ENCODE measurements at places on chromosomes 5 and 9. TPM values are rescaled to one million over a fixed set of nuclear protein-coding genes. Genes with fewer than 3 reads are reported as not detected.

FAM221B gene
- total RNA-seq: not detected

PTGES gene
- not detected for total RNA-seq

TNIP1 gene
- 146 TPM for total RNA-seq

IFNA17 gene
- total RNA-seq: not detected

OR13C3 gene
- not detected for total RNA-seq

SUSD3 gene
- total RNA-seq: not detected
